ENCODE measurements at places on chromosomes 5 and 9. TPM values are rescaled to one million over a fixed set of nuclear protein-coding genes. Genes with fewer than 3 reads are reported as not detected.

The MYORG gene
- 2.9 TPM for total RNA-seq

The EIF4E1B gene
- 1.6 TPM for total RNA-seq

The ADGRV1 gene
- 85.2 TPM for total RNA-seq

The FOXD4L3 gene
- not detected for total RNA-seq

The CER1 gene
- total RNA-seq, result not detected

The CDKN2B-AS1 gene
- total RNA-seq, result 3.2 TPM

The LCP2 gene
- 21.8 TPM for total RNA-seq

The RALGPS1 gene
- 30.7 TPM for total RNA-seq

The MSX2 gene
- total RNA-seq, result 11.5 TPM

The AMACR gene
- 14.4 TPM for total RNA-seq

The RHOBTB3 gene
- total RNA-seq, result 205 TPM

The ARSI gene
- 1.3 TPM for total RNA-seq

The CDH9 gene
- total RNA-seq, result not detected

The WNK2 gene
- 9.1 TPM for total RNA-seq

The PIP5K1B gene
- total RNA-seq, result 0.80 TPM

The PFN3 gene
- total RNA-seq, result not detected

The MARCHF11 gene
- not detected for total RNA-seq

The HAVCR2 gene
- total RNA-seq, result 13.3 TPM

The INSL6 gene
- not detected for total RNA-seq

The FOXD4L4 gene
- total RNA-seq, result not detected

The PGM5 gene
- 22.2 TPM for total RNA-seq

The PCDHGA7 gene
- 10.0 TPM for total RNA-seq

The CCDC192 gene
- not detected for total RNA-seq

The CORO2A gene
- total RNA-seq, result 7.2 TPM

The SOHLH1 gene
- total RNA-seq, result not detected

The DMAC1 gene
- 13.3 TPM for total RNA-seq

The SLC1A1 gene
- total RNA-seq, result 3.4 TPM

The ARSB gene
- 10.0 TPM for total RNA-seq

The ROPN1L gene
- total RNA-seq, result 0.29 TPM

The EPB41L4A gene
- total RNA-seq, result 22.0 TPM

The KIF4B gene
- not detected for total RNA-seq

The OMD gene
- total RNA-seq, result 39.2 TPM

The PTAR1 gene
- total RNA-seq, result 80.3 TPM

Measured in breast epithelium (tissue), 4 donors.